ENCODE measurements at places on chromosomes 12 and 14.

GRCh38 chr12:10867381-10867780 lies 16.7 kb downstream of the PRH1 start:
- no peak for DNase-seq

DNA sequence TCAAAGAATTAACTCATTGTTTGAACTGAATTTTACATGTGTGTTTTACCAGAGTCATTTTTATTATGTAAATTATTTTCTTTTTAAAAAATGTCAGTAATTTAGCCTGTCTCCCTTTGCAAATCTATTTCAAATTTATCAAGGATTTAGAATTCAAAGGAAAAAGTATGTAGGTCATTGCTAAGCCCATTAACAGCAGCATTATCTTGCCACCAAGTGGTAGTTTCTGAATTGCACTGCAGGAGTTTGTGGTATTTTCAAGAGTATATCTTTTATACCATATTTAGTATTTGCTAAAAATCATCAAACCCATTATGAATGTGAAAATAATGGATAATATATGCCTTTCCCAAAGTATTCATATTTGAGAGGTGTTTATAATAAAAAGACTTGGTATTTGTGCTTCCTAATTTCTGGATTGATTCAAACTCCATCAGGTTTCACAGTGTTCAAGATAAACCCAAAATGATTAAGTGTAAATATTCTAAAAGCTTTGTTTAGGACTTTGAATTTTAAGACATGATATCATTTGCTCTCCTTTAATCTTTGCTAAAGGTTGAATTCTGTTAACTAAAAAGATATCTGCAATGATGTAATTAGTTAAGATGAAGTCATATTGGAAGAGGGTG lies 711.4 kb downstream of the FSCB start:
- DNase-seq, result no peak

- DNase-seq, result no peak
Observed at GRCh38 chr14:103593577-103593976, 30.8 kb downstream of the COA8 start.

GRCh38 chr14:61695695-61696527 lies 598 bp downstream of the HIF1A start:
- no peak for DNase-seq

GRCh38 chr12:75870878-75871277 lies 160.7 kb downstream of the PHLDA1 start:
- no peak for DNase-seq

DNA sequence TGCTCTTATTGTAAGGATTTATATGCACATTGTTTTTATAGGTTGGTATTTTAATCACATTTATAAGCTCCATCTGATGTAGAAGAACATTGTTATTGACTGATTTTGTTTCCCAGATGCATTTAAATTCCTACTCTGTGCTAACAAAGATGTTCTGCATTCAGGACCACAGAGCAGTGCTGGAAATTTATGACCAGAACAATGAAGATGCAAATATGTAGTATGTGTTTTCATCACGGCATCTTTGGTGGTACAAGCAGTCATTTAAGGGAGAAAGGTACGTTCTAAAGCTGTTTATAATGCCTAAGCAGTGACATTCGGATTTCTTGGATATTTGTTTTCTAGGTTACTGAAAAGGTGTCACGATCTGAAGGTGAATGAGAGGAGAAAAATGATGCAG lies 66.5 kb downstream of the TRIM9 start:
- no peak for DNase-seq

DNA sequence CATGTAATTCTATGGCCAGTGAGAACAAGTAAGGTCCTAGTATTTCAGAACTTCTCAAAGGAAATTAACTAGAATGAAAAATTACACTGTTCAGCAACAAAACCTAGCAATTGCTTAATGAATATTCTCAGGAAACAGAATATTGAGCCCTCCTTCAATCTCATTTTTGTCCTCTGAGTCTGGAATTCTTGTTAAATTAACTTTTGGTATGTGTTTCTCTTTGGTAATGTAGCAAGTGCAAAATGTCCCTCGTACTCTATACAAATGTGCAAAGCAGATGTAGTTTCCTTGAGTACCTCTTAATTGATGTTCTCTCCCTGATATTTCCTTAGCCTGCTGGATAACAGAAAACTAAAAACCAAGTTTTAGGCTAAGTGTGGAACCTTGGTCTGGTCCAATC lies 190.8 kb upstream of the CNOT2 start:
- DNase-seq, result no peak

DNA sequence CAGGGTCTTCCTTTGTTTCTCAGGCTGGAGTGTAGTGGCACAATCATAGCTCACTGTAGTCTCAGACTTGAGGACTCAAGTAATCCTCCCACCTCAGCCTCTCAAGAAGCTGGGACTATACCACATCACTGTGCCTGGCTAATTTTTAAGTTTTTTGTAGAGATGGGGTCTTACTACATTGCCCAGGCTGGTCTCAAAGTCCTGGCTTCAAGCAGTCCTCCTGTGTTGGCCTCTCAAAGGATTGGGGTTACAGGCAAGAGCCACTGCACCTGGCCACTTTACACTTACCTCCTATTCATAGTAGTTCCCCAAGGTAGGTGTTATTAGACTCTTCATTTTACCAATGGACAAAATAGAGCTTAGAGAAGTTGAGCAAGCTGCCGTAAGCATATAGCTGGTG lies 29.2 kb downstream of the STYX start:
- DNase-seq, result no peak

GRCh38 chr12:12533238-12533829 lies 29.3 kb downstream of the DUSP16 start:
- DNase-seq, result no peak

DNA sequence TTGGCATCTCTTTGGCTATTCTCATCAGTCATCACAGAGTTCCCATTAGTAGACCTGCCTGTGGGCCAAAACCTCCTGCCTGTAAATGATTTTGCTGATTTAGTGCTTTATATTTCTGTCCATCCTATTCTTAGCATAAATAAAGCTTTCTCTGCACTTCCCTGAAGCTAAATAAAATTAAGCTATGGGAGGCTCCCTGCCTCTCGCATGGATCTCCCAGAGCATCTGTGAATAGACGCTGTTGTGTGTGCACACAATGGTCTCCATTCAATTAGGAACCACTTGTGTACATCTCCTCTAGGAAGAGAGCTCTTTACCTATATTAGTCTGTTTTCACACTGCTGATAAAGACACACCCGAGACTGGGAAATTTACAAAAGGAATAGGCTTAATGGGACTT lies 80.4 kb downstream of the PPFIBP1 start:
- DNase-seq, result no peak

- DNase-seq, result no peak
Observed at GRCh38 chr14:76245097-76245496, 93.4 kb downstream of the GPATCH2L start.

DNA sequence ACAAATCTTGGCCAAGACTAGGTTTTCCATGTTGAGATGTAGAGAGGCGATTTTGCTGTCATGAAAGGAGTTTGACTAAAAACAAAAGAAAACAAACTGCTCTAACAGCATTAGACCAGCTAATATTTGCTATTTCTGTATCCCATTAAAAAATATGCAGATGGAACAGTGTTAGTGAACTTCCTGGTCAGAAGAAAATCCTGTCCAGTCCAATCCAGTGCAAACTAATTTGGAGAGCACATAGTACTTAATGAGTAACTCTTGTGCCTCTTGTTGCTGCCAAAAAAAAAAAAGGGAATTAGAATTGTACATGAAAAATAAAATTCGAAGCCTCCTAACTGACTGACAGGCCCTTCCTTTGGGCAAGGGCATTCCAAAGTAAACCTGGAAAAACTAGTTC lies 298.8 kb downstream of the ETNK1 start:
- DNase-seq, result no peak

DNA sequence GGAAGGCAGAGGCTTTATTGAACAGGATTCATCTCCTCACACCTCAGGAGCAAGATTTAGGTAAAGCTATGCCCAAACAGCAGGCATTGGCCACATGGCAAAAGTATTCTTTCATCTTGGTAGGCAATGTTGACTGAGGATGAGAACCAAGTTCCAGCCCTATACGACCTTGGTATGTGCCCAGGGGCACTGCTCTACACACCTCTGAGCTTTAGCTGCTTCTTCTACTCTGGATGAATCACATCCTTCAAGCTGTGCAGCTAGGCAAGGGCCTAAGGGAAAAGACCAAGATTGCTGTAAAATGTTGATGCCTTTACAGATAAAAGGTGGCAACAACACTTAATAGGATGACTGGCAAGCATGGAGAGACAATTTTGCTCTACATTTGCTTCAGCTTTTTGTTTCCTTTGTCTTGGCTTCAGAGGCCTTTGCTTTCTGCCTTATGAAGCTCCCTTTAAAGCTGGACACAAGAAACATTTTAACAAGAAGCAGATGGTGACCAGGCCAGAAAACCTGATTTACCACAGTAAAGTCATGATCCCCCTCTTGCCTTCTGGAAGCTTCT lies 183.3 kb upstream of the KITLG start:
- no peak for DNase-seq

GRCh38 chr14:93091666-93092065 lies 24.1 kb downstream of the ITPK1 start:
- no peak for DNase-seq

GRCh38 chr12:1760566-1761382 lies 59.6 kb upstream of the LRTM2 start:
- no peak for DNase-seq

DNA sequence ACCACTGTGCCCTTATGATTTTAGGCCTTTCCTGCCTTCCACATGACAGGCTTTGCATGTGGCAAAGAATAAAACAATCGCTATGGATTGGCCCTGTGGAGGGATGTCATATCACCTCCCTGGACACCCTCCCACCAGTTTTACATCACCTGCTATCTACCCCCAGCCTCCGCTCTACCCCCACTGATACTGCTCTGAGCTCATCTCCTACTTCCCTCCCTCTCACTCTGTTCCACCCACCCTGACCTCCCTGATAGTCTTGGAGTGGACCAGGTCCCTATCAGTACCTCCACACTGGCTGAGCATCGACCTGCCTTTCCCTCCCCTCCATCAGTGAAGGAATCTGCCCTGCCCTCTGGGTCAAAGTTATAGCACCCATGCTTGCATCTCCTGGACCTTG lies 91.8 kb upstream of the FOXN3 start:
- no peak for DNase-seq

DNA sequence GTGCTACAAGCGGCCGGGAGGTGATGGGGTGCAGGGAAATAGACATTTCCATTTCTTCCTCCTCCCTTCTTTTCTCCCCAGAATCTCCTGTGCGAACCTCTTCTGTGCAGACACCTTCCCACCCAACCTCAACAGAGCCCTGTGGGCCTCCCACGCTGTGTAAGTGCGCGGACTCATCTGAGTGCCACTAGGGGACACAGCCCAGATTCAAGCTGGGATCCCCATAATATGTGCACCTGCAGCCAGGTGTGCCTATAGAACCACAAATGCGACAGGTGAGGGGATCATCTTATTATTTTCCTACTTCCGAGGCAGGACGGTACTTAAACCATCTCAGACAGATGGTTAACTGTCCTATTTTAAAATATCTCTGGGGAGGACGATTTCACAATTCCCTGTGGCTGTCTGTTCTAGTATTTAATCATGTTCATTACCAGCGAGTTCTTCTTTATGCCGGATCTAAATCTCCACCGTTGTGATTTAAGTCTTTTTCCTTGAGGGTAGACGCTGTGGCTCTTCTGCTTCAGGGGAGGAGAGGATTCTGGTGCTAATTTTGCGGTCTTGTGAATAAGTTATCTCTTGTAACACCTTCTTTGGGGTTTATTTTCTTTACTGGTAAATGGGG lies 17.2 kb upstream of the CACNA1C start:
- no peak for DNase-seq
